Sciatic nerve (tissue), 2 donors: ENCODE measurements at places on chromosomes 1 and 21. TPM values are rescaled to one million over a fixed set of nuclear protein-coding genes. Genes with fewer than 3 reads are reported as not detected.
A peak's percentile ranks its signal among the peaks of the same experiment; 100 is the strongest.

GRCh38 chr1:47424336-47424982, 8.4 kb downstream of the FOXE3 start:
- no peak for DNase-seq

DNA sequence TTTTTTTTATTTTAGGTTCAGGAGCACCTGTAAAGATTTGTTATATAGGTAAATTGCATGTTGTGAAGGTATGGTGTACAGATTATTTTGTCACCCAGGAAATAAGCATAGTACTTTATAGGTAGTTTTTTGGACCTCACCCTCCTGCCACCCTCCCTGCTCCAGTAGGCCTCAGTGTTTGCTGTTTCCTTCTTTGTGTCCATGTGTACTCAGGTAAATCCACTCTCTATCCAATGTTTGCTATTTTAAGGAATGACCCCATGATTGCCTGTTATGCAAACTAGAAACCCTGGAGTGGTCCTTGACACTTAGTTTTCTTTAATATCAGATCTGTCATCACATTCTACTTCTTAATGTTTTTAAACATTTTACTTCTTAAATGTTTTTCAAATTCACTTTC, 33.9 kb downstream of the LHX9 start:
- no peak for DNase-seq

- DNase-seq: peak; percentile 64
Observed at GRCh38 chr1:116268211-116268610, 104.8 kb upstream of the ATP1A1 start.

GRCh38 chr1:113109908-113110554, 37.0 kb downstream of the LRIG2 start:
- no peak for DNase-seq

GRCh38 chr1:22143065-22144033, at the start of gene WNT4:
Gene WNT4 (minus strand): TSS chr1:22143097. CDS start chr1:22142922, 175 bp downstream.
- DNase-seq: no peak

DNA sequence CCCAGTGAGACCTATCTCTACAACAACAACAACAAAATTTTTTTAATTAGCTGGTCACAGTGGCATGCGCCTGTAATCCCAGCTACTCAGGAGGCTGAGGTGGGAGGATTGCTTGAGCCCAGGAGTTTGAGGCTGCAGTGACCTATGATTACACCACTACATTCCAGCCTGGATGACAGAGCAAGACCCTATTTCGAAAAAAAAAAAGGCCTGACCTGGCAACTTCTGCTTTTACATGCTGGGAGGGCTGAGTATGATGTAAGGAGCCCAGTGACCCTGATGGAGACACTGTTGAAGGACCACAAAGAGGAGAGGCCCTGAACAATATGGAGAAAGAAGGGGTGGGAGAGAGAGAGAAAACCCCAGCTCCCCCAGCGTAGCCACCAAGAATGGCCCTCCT, 9.2 kb upstream of the VPS26C start:
- no peak for DNase-seq

DNA sequence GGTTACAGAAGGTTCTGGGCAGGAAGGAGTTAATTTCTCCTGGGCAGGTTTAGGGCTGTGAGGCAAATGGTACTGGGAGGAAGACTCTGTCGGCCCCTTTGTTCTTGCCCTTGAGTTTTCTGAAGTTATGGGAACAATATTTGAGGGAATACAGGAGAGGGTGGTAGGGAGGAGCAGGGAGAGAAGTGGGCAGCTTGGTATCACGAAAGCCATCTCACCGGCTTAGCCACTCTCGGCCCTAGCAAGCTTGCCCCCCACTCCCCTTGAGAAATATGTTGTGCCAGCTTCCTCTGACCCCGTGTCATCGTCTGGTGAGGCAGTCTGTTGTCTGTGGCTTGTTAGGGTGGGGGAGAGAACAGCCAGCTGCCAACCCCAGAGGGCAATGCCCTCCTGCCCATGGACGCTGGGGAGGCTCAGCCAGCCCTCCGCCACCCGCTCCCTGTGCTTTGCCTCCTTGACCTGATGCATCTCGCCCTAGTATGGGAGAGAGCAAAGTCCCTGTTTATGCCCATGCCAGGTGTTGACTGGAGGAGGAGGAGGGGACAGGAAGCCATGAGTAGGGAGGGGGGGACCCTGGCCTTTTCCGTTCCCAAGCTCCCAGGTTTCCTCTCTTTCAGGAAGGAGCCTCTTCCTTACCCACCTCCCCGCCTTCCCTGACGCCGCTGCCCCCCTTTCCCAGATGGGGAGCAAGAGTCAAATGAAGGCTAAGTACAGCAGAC, 1.2 kb downstream of the EFNA1 start:
- DNase-seq: peak; percentile 64

The NHLH2 gene
- total RNA-seq: not detected

The FMOD gene
- total RNA-seq: 126 TPM

The CR1 gene
- 30.1 TPM for total RNA-seq
